ENCODE measurements at places on chromosomes 2 and 18.

DNA sequence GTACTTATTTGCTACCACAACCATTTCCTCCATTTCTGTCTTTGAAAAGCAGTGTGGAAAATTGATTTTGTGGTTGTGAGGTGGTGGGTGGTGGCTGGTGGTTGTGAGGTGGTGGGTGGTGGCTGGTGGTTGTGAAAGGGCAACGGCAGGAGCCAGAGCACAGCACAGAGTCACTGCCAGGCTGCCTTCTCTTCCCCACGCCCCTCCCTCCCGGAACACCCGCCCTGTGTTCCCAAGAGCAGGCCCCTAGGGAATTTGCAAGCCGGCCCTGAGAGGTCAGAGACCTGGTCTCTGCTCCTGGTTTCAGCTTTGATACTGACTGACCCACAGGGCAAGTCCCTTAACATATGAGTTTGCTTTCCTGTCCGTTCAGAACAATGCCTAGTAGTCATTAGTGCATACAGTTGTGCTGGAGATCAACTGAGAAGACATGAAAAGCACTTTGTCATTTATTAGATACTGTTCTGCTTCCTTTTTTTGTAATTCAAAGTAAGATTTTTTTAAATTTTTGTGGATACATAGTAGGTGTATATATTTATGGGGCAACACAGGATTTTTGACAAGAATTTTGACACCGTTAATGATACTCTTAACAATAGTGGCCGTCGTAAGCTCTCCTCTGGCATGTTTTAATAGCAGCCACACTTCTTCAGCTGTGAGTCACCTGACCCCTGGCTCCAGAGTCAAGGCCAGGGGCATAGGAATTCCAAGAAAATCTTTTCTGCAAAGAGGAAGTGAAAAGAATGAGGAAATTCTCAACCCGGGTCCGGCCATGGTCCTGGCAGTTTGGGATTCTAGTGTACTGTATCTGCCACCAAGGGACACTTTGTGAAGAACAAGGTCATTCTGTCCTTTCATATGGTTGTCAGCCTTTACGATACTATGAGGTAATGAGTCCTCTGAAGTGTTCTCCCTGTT lies 53.2 kb downstream of the ITGA6 start:
- no peak for DNase-seq

- DNase-seq = no peak
These were observed 21.2 kb upstream of the TET3 start for GRCh38 chr2:73963385-73964120.

DNA sequence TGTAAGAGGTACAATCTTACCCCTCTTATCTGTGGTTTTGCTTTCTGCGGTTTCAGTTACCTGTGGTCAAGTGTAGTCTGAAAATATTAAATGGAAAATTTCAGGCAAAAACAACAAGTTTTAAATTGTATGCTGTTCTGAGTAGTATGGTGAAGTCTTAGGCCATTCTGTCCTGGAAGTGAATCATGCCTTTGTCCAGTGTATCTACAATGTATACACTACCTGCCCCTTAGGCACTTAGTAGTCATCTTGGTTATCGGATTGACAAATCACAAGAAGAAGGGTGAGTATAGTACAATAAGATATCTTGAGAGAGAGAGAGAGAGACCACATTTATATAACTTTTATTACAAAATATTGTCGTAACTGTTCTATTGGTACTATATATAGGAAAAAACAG lies 43.5 kb downstream of the RAB3GAP1 start:
- DNase-seq = no peak

DNA sequence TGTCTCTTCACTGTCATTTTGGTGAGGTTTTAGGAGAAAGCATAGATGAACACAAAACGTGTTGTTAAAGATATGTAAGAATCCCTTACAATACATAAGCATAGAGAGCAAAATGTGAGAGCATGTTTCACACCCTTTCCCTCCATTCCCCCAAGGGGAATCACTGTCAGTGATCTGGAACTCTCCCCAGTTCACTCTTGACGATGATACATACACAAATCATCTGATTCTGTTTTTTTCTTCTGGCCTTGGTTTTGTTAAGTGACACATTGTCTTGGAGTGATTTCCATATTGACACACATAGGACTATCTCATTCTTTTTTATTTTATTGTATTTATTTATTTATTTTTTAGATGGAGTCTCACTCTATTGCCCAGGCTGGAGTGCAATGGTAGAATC lies 53.7 kb upstream of the TANC1 start:
- no peak for DNase-seq

GRCh38 chr2:95383635-95384027 lies 18.9 kb upstream of the FAHD2A start:
- no peak for DNase-seq

GRCh38 chr2:200307724-200308545 lies 1.4 kb downstream of the SPATS2L start:
- no peak for DNase-seq

Data from caudate nucleus (tissue), 63 donors.